ENCODE measurements at places on chromosomes 1 and 21.

DNA sequence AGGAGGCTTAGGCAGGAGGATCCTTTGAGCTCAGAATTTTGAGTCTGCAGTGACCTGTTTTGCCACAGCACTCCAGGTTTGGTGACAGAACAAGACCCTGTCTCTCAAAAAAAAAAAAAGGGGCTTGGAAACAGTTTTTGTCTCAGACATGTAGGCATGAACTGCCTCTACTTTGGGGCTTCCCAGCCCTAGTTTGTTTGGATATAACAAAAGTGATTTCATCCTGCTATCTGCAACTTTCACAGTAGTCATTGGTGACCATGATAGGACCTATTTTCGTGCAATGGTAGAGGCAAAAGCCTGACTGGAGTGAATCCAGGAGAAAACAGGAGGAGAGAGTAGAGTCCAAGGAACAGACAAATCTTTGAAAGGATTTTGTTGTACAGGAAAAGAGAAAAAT is 20.3 kb upstream of the EVI5 start:
- no peak for DNase-seq

DNA sequence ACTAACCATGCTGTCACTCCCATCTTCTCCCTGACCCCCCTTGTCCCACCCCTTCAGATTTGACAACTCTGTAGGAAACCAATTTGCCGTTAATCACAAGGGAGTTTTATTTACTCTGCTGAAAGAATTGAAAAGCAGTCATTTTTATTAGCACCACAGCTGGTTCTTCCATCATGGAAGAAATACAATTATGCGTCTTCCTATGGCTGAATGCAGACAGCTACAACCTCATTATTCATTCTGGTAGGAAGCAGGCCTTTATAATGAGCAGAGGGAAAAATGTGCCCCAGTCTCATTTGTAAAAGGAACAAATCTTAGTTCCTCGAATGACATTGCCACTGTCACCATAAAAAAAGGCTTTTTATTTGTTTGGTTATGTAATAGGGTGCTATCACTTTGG is 35.2 kb downstream of the JUN start:
- no peak for DNase-seq

DNA sequence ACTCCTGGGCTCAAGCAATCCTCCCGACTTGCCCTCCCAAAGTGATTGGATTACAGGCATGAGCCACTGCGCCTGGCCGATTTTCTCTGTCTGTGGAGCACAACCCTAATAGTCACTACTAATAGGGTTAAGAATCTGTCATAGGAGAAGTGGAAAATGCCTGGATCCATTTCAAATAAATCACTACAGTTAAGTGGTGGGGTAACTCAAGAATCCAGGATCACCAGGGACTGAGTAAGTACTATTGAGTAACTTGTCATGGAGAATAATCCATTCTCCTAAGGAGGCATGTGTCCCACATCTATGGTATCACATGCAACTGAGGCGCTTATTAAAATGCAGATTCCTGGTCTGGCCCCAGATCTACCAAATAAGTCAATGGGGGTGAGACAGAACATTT is 53.2 kb downstream of the OPTC start:
- DNase-seq: no peak

- DNase-seq: no peak
Observed at GRCh38 chr1:116268211-116268610, 104.8 kb upstream of the ATP1A1 start.

DNA sequence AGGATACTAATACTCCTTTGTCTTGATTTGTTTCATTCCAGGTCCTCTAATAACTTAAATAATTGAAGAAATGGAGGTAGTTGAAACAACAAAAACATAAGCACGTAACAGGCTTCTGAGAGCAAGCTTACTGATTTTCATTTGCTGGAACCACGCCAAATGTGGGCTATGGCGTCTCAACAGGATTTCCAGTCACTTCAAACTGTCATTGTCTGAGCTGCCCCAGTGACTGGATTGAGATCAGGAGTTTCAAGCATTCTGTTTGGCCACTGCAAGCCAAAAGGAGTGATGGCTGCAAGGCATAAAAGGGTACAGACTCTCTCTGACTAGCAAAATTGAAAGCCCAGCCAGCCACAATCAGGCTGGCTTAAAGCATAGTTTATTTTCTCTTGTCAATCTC is 289.9 kb downstream of the DPYD start:
- no peak for DNase-seq

DNA sequence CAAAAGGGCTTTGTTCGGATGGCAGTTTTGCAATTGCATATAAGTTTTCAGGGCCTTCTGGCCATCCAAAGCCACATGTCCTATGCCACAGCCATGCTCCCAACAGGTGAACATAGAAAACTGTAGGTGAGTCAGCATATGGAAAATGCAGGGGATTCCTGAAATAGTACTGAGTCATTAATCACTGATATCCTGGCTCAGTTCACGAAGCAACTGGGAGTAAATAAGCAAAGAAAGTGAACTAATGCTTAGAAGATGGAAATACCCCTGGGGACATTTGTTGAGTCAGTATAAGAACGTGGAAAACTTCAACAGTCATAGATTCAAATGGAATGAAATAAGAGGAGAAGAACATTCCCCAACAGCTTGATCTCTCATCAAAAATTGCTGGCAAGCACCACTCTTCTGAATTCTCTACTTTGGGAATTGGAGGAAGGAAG is 148.9 kb upstream of the RUNX1 start:
- no peak for DNase-seq

GRCh38 chr21:46115441-46116188 is 17.7 kb downstream of the COL6A2 start:
- peak; percentile 18 for DNase-seq

DNA sequence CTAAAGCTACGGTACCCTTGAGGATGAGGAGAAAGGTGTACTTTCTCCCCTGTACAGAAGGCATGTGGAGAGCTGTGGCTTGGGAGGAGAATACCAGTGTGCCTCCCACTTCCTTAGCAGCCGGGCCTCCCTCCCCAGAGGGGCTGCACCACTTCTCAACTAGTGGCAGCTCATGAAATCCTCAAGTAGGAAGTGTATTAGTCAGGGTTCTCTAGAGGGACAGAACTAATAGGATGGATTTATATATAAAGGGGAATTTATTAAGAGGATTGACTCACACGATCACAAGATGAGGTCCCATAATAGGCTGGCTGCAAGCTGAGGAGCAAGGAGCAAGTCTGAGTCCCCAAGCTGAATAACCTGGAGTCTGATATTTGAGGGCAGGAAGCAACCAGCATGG is 53.1 kb upstream of the PPP2R5A start:
- DNase-seq: no peak

- DNase-seq: peak; percentile 53
Observed at GRCh38 chr1:201545851-201546492, 7.0 kb downstream of the NAV1 start.

- no peak for DNase-seq
Observed at GRCh38 chr1:238811211-238811879, 575.0 kb upstream of the CHRM3 start.

All from 8988T (cell line).